ENCODE measurements at places on chromosomes 12 and 14.

DNA sequence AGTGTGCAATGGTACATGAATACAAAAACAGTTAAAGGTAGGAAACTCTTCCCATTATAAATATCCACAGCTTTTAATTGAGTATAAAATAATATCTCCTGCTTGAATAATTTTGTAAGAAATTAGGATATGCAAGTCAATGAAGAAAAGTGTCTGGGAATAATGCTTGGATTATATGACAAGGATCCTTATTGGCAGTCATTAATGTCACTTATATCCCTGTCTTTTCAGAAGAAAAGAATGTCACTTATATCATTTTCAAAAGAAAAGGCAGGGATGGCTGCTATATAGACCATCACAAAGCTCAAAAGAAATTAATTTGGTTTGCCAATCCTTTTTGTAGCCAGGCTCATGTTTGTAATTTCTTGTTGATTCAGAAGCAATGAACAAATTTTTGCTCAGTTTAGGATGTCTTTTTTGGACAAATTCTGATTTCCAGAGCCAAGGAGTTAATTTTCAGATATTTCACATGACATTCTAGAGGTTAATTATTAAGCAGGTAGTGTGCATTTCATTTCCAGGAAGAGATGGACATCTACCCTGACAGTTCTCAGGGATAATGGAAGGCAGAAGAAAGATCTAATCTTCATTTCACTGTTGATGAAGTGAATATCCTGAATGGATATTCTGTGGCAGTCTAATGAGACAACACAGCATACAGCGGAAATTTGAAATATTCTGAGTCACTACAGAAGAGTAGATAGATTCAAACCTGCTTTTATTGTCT, 299.8 kb downstream of the RPS29 start:
- DNase-seq = no peak

GRCh38 chr14:93039649-93040315, 75.9 kb downstream of the ITPK1 start:
- DNase-seq = no peak

DNA sequence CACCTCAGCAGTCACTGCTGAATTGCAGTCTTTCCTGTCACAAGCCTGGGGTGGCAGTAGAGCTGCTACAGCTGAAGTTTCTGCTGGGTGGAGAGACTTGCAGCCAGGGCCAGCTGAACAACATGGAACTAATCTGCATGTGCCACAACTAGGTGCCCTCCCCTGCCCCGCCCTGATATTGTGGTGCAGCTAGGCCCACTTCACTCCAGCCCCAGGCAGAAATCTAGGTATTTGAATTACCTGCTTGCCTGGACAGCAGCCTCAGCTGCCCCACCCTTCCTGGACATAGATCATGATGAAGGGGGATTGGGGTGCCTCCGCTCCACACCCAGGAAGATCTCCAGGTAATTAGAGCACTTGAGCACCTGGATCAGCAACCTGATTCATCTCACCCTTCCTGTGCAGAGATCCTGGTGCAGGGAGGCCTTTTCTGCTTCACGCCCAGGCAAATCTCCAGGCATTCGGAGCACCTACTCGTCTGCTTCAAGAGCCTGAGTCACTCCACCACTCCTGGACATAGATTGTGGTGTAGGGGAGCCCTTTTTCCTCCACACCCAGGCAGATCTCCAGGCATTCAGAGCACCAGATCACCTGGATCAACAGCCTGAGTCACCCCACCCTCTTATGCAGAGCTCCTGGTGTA, 477.0 kb downstream of the SOX5 start:
- DNase-seq = no peak

DNA sequence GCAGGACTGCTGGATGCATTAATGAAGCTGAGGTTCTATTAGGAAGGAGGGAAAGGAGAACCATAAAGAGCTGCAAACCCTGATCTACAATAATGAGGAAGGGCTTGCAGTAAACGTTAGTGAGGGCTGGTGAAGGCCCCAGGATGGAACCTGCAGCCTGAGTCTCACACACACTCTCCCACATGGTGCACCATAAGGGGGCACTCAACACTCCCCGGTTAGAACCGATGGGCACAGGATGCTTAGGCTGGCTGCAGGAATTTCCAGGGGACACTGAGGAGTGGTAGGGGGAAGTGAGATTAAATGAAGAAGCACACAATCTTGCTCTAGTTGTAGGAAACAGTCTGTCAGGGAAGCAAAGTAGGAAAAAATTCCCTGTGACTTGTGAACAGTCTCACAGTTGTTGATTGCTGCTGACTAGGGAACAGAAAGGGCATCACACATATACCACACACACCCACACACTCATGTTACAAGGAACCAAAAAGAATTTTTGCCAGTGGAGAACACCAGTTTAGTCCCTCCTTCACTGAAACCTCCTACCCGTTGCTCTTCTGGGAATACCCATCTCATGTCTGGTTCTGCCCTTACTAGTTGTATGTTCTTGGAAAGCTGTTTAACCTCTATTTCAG, 56.2 kb upstream of the FERMT2 start:
- DNase-seq = no peak

All from stimulated activated CD4-positive, alpha-beta T cell treated with anti-CD3 and anti-CD28 coated beads, Interleukin-4, amount 100 ng/mL, for 48 hours (primary cell).